CD8-positive, alpha-beta memory T cell (primary cell): ENCODE measurements at places on chromosomes 11 and 22. TPM values are rescaled to one million over a fixed set of nuclear protein-coding genes. Genes with fewer than 3 reads are reported as not detected.

DNA sequence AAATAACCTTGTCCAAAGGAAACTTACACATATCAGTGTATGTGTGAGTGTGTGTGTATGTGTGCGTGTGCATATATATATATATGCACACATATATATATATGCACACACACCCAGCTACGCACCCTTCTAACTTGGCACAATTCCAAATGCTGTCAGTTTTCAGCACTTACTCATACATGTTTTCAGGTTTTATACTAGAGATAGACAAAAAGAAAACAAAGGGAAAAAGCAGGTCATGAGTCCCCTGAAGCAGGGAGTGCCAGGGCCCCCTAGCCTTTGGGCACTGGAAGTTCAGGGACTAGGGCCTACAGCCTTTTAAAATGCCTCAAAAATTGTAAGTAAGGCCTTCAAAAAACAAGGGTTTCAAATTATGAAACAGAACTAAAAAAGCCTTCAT is 265.4 kb downstream of the CADM1 start:
- H3K27me3 ChIP-seq, result no peaks in the 10 kb centered on the region
- no peaks in the 10 kb centered on the region for H3K36me3 ChIP-seq
- H3K4me3 ChIP-seq, result no peak overlapping the region
- H3K27ac ChIP-seq, result no peak overlapping the region
- DNase-seq, result no peak

GRCh38 chr11:84747871-84748270 is 879.3 kb downstream of the DLG2 start:
- no peaks in the 10 kb centered on the region for H3K27me3 ChIP-seq
- H3K36me3 ChIP-seq, result no peaks in the 10 kb centered on the region
- H3K4me1 ChIP-seq, result no peaks in the 10 kb centered on the region
- no peak overlapping the region for H3K4me3 ChIP-seq
- DNase-seq, result no peak

GRCh38 chr11:102553835-102554282 is 23.3 kb upstream of the MMP7 start:
- H3K27ac ChIP-seq, result no peak overlapping the region
- no peaks in the 10 kb centered on the region for H3K36me3 ChIP-seq
- no peak overlapping the region for H3K4me3 ChIP-seq
- no peak for DNase-seq
- no peaks in the 10 kb centered on the region for H3K27me3 ChIP-seq

DNA sequence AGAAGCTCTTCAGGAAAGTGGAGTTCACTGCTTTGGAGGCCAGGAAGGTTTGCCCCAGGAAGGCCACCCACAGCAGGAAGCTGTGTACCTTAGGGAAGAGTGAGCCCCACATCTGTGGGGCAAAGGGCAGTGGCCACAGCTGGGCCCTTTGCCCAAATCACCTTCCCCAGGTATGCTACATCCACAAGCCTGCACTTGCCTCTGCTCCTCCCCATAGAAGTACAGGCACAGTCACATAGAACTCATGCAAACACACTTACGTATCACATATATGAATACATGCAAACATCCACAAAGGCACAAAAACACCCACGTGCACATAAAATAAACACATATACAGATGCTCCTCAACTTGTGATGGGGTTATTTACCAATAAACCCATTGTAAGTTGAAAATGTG is 2.1 kb downstream of the TRIM29 start:
- H3K36me3 ChIP-seq, result no peaks in the 10 kb centered on the region
- no peaks in the 10 kb centered on the region for H3K27me3 ChIP-seq
- no peak overlapping the region for H3K27ac ChIP-seq
- H3K4me1 ChIP-seq, result no peaks in the 10 kb centered on the region
- H3K4me3 ChIP-seq, result no peak overlapping the region
- DNase-seq, result no peak

GRCh38 chr22:27973846-27974245 is 54.8 kb upstream of the PITPNB start:
- no peak overlapping the region for H3K4me3 ChIP-seq
- no peak overlapping the region for H3K27ac ChIP-seq
- no peak for DNase-seq
- H3K36me3 ChIP-seq, result no peaks in the 10 kb centered on the region
- H3K4me1 ChIP-seq, result no peaks in the 10 kb centered on the region
- H3K27me3 ChIP-seq, result no peaks in the 10 kb centered on the region

MMP1 gene
- polyA plus RNA-seq, result not detected

ZNF214 gene
- polyA plus RNA-seq, result not detected

DGCR6L gene
- 150 TPM for polyA plus RNA-seq

GNAZ gene
- polyA plus RNA-seq, result 0.53 TPM

OSM gene
- polyA plus RNA-seq, result 16.4 TPM

SPON1 gene
- 2.0 TPM for polyA plus RNA-seq
